ENCODE measurements at places on chromosomes 2 and 18. TPM values are rescaled to one million over a fixed set of nuclear protein-coding genes. Genes with fewer than 3 reads are reported as not detected.

The TRIP12 gene
- 154 TPM for total RNA-seq

The SLC40A1 gene
- 87.1 TPM for total RNA-seq

- no peak for DNase-seq
These were observed 42.5 kb downstream of the DOCK10 start for GRCh38 chr2:224999754-225000153.

DNA sequence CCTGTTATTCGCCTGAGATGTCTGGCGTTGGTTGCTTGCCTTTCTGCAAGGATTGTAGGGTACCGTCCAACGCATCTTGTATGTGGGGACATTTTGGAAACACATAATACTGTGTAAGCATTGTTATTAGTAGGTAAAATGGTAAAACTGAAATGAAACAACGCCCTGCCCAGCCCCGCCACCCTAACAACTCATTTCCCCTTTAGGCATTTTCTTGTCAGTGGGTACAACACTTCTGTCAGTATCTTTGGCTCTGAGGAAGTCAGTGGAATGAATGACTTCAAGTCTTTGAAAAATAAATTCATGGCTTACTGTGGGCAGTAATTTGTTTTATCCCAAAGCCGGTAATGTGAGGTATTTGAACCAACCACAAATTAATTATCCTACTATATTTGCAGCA, 86.0 kb downstream of the FMNL2 start:
- DNase-seq = no peak

GRCh38 chr2:127508023-127508630, 18.2 kb downstream of the IWS1 start:
- no peak for DNase-seq

DNA sequence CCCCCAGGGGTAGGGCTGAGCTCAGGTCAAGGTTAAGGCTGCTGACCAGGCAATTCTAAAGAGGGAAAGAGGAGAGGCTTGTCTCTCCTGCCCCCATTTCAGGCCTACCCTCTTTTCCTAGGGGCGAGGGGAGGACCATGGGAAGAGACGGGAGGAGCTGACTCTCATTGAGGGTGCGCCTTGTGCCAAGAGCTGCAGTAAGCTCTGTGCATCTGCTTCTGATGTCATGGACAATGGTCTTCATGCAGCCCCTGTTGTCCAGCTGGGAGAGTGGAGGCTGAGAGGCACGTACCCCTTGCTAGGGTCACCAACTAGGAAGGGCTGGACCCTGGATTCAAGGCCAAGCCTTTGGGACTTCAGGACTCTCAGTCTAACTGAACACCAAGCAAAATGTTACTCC, 45.2 kb downstream of the PTGR3 start:
- no peak for DNase-seq

DNA sequence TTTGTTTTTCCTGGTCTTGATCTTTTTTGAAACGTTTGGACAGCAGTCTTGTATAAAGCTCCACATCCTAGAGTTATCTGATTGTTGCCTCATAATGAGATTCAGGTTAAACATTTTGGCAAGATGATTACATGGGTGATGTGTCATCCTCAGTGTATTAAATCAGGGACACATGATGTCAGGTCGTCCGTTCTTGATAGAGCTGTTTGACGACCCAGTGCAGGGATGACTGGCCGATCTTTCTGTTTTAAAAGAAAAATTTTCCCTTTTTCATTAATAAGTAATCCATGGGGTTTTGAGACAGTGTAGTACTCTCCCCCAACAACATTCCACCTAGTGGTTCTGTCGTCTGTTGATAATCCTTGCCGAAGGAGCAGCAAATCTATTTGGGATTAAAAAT, 44.5 kb upstream of the SERPINB2 start:
- DNase-seq = no peak

Measured in uterus (tissue), 4 donors.